ENCODE measurements at places on chromosomes 12 and 14.

DNA sequence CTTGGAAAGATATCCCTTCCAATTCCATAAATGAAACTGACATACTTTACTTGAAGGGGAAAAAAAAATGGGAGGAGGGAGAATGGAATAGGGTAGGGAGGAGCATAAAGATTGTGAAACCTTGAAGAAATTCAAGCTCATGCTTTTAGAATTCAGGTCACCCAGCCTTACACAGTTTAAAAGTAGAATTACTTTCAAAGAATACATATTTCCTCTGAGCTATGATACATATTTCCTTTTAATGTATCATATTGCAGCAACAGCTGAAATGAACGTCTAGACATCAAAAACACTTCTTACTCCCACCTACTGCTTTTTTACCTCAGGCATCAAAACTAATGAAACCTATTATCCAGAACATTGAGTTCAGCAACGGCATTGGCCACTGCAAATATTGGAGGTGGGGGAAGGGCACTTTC, 156.0 kb downstream of the MED13L start:
- DNase-seq: no peak

GRCh38 chr12:91178139-91178561, 4.5 kb downstream of the DCN start:
- DNase-seq: no peak

DNA sequence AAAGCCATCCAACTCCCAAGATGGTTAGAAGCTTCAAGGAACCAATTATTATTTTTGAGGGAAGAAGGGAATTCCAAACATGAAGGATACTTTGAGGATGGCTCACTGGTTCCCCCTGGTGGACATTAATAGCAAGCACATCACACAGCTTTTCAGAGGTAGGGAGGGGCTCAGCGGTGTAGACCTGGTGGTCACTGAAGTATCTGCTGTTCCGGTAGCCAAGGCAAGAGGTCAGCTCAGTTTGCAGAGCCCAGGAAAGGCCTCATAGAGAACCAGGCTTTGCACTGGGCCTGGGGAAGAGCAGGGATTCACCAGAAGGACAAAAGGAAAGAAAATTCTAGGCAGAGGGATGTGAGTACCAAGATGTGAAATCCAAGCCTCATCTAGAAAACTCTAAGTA, 118.7 kb downstream of the KSR2 start:
- DNase-seq: no peak

- no peak for DNase-seq
Observed at GRCh38 chr12:11765421-11765816, 115.9 kb downstream of the ETV6 start.

GRCh38 chr14:24137529-24138395, 1.8 kb downstream of the PSME1 start:
- no peak for DNase-seq

GRCh38 chr12:2226641-2227040, 173.9 kb downstream of the CACNA1C start:
- no peak for DNase-seq

GRCh38 chr12:21566907-21567394, 37.7 kb downstream of the GYS2 start:
- DNase-seq: no peak

GRCh38 chr14:31357279-31357678, 63.1 kb downstream of the HEATR5A start:
- no peak for DNase-seq

- no peak for DNase-seq
Observed at GRCh38 chr12:121328620-121329019, 23.6 kb downstream of the ANAPC5 start.

DNA sequence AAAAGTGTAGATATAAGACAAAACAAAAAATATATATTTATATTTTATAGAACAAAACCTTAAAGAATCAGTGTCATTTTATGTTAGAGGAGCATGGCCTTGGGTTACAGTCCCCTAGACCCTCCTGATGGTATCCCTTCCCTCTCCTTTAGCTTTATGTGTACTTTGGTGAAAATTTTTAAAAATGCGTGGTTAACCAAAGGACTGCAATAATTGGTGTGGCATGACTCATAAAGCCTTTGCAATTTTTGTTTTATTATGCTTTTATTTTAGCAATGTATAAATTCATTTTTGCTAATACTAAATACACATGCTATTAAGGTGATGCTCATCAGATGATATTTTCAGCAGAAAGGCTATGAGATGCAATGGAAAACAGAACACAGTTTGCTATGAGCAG, 264.4 kb downstream of the SYT1 start:
- no peak for DNase-seq

DNA sequence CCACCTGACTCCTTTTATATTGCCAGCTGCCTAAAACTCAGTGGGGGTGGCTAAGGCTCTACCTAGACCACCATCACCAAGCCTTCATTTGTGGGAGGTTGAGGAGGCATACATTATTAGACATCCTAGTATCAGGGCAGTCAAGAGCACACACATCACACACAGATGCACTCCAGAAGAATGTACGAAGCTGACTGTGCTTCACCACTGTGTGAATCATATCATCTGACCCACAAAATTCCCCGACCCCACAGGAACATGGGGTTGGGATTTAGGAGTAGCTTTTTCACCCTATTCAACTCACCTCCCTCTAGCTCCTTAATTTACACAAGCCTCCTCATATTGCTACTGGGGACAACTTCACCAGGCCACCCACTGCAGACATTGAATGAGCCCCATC, 64.8 kb upstream of the BDKRB2 start:
- no peak for DNase-seq
